ENCODE measurements at places on chromosomes 6 and 20.
A peak's percentile ranks its signal among the peaks of the same experiment; 100 is the strongest.

DNA sequence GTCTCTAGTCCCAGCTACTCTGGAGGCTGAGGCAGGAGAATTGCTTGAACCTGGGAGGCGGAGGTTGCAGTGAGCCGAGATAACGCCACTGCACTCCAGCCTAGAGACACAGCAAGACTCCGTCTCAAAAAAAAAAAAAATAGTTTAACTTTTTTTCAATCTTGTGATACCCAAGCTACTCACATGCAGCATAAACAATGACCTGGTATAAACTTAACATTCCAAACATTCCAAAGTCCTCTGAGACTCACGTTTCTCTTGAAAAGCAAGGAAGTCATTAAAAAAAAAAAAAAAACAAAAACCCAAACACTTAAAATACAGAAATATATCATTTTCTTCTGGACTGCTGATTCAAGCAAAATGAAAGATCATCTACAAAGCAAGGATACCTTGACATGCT lies 14.3 kb downstream of the CRNKL1 start:
- peaks cover 9% of the 10 kb centered on the region for H3K4me1 ChIP-seq
- peaks cover 95% of the 10 kb centered on the region for H3K36me3 ChIP-seq
- H3K4me3 ChIP-seq = no peak overlapping the region
- H3K27me3 ChIP-seq = no peaks in the 10 kb centered on the region

- no peaks in the 10 kb centered on the region for H3K27me3 ChIP-seq
- no peaks in the 10 kb centered on the region for H3K4me1 ChIP-seq
- H3K4me3 ChIP-seq = no peak overlapping the region
- no peak overlapping the region for H3K27ac ChIP-seq
Measured at GRCh38 chr6:47360388-47360787, 50.7 kb upstream of the TNFRSF21 start.

DNA sequence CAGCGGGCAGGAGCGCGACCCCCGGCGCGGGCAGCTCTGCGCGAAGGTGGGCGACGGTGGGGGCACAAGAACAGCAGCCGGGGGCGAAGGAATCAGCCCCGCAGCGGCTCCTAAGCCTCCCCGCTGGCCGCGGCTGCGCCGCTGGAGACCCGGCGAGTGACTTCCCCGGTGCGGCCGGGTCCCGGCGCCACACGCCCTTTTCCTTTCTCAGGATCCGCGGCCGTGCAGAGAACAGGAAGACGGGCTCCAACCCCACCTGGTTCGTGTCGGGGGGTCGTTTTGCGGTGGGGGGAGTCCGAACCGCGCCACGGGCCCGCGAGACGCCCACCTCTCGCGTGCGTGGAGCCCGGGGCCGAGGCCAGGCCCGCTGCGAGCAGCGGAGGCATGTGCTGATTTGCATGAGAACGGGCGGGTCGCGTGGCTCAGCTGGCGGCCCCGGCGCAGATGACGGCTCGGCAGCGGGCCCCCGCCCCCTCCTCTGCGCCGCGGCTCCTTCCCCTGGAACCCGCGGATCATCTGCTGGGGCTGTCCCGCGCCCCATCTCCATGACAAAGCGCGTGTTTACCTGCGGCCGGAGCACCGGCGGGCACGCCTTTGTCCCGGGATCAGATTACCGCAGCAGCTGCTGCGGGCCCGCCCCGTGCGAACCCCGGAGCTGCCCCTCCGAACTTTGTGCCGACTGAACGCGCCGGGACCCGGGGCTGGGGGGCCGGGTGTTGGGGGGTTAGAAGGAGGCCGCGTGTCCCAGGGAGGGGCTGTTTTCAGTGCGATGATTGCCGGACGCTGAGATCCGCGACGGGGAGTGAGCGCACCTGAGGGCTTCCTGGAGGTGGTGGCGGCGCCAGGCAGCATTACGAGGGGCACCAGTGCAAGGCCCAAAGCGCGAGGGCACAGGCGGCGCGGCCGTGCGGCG lies 4.9 kb upstream of the DLL1 start:
- peaks cover 51% of the 10 kb centered on the region for H3K4me1 ChIP-seq
- peaks cover 61% of the 10 kb centered on the region for H3K27me3 ChIP-seq
- H3K36me3 ChIP-seq = no peaks in the 10 kb centered on the region
- H3K4me3 ChIP-seq = peak overlapping the region; percentile 40

DNA sequence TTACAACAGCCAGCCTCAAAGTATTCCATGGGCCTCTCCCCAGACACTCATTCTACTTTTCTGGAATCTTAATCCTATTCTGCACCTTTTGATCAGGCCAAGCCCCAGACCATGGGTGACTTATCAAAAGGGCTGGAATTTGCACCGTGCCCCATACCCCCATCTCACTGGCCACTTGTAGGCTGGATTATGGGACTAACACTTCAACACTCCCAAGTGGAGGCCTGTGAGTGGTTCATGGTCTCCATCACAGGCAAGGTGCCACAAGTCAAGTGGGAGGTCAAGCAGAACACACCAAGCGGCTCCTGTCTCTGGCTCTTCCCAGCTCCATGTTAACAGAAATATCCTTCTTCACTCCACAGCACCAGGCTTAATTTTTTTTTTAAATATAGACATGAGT lies 212.3 kb upstream of the HEY2 start:
- H3K4me3 ChIP-seq = no peak overlapping the region
- H3K27ac ChIP-seq = no peak overlapping the region
- no peaks in the 10 kb centered on the region for H3K27me3 ChIP-seq
- no peaks in the 10 kb centered on the region for H3K4me1 ChIP-seq
- DNase-seq = no peak

GRCh38 chr6:85236636-85237035 lies 213.2 kb upstream of the NT5E start:
- no peak for DNase-seq
- no peak overlapping the region for H3K27ac ChIP-seq
- H3K4me3 ChIP-seq = no peak overlapping the region
- no peaks in the 10 kb centered on the region for H3K27me3 ChIP-seq
- H3K36me3 ChIP-seq = no peaks in the 10 kb centered on the region

DNA sequence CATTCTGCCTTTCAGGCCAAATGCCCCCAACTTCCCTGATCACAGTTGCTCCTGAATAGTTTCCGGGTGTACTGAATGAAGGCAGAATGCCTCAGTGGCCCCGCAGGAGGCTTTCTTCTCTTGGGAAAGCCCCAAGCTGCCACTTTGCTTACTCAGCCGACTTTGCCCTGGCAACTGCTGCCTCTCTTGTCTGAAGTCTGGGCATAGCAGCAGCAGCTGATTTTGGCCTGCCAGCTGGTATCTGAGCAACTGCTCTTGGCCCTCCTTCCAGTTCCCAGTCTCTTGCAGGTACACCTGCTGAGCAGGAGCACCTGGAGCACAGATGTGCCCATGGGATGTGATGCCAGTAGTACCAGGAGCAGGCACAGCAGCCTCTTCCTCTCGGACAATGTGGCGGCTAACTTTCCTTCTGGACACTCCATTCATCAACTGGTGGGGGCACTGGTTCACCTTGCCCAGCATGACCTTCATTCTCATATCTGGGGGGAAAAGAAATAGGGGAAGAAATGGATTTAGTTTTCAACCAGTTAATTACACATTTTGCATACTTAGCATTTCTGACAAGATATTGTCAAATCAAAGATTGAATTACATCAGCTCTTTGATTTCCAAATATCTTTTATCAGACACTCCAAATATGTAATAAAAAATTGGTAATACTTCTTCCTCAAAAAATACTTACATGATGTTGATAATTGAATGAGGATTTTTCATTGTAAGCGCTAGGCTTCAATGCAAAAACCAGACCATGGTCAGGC lies 468.2 kb downstream of the PKHD1 start:
- no peaks in the 10 kb centered on the region for H3K4me1 ChIP-seq
- no peak overlapping the region for H3K27ac ChIP-seq
- H3K4me3 ChIP-seq = no peak overlapping the region
- no peak for DNase-seq
- H3K27me3 ChIP-seq = no peaks in the 10 kb centered on the region

DNA sequence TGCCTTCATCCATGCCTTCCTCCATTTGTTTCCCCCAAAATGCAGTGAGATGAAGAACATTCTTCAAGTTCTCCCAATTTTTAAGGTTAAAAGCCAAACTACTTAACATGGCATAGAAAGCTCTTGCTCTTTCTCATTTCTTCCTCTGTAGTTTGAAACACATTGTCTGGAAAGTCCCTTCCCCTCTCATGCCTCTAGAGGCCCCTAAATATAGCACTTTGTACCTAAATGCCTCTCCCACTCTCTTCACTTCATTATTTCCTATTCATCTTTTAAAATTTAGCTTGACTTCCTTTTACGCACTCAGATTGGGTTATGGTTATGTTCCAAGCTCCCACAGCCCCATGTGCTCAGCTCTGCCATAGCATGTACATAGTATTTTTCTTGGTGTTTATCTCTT lies 389.3 kb downstream of the HDGFL1 start:
- no peaks in the 10 kb centered on the region for H3K4me1 ChIP-seq
- H3K27me3 ChIP-seq = no peaks in the 10 kb centered on the region
- no peak overlapping the region for H3K4me3 ChIP-seq
- H3K36me3 ChIP-seq = no peaks in the 10 kb centered on the region
- no peak overlapping the region for H3K27ac ChIP-seq

- no peaks in the 10 kb centered on the region for H3K27me3 ChIP-seq
- no peak overlapping the region for H3K27ac ChIP-seq
- no peaks in the 10 kb centered on the region for H3K36me3 ChIP-seq
Measured at GRCh38 chr20:59170406-59171349, 7.1 kb downstream of the ZNF831 start.

DNA sequence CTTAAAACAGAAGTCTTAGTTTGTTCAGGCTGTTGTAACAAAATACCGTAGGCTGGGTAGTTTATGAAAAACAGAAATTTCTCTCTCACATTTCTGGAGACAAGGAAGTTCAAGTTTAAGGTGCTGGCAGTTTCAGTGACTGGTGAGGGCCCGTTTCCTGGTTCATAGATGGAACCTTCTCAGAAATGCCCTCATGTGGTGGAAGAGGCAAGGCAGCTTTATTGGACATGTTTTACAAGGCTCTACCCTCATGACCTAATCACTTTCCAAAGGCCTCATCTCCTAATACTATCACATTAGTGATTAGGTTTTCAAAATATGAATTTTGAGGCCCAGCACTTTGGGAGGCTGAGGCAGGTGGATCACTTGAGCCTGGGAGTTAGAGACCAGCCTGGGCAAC lies 2.4 kb downstream of the HEBP2 start:
- no peak for DNase-seq
- H3K36me3 ChIP-seq = peaks cover 25% of the 10 kb centered on the region
- peaks cover 11% of the 10 kb centered on the region for H3K4me1 ChIP-seq

DNA sequence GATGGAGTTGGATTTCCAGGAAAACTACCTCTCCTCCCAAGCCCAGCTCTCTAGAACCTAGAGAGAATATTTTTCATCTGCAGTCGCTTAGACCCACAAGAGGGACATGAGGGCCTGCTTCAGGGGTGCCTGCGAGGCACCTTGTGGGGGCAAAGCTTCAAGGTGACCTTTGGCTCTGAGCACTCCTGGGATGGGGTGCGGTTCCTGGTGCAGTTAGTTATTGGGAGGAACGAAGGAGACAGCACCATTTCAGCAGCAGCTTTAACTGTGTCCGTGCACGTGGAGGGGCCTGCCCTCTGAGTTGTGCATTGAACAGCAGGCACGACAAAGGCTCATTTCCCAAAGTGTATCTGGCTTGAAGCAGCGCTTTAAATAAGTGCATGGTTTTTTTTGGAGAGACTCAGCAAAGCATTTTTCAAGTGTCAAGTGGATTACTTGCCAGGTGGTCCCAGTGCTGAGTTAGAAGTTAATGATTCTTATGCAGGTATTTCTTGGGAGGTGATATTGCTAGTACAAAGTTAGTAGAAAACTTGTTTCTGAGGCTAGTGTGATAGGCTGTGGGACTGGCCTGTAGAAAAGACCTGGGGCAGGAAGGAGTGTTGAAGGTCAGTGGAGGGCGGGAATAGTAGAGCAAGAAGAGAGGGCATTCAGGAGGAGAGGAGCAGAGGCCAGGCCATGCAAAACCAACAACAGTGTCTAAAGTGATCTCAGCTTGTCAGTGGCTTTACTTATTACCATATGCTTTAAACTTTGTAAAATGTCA lies 3.8 kb downstream of the IGF2R start:
- no peak overlapping the region for H3K27ac ChIP-seq
- H3K27me3 ChIP-seq = no peaks in the 10 kb centered on the region
- DNase-seq = no peak
- H3K4me3 ChIP-seq = no peak overlapping the region
- no peaks in the 10 kb centered on the region for H3K36me3 ChIP-seq
- H3K4me1 ChIP-seq = no peaks in the 10 kb centered on the region

DNA sequence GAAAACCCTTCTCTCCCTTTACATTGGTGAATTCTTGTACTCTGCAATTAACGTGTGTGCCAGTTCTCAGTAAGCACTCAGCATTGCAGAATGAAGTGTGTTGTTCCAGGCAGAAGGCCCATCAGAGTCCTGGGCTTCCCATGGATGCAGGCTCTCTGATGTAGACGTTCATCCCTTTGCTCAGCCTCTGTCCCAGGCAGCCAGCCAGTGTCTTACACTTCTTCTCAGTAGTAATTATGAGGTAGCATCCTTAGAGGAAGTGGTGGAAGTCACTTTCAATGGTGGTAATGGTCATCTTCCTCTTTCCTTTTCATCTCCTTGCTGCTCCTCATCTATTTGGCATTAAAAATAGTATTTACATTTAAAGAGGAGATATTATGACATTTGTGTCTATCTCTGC lies 66.7 kb upstream of the FYN start:
- no peaks in the 10 kb centered on the region for H3K36me3 ChIP-seq
- no peak overlapping the region for H3K4me3 ChIP-seq
- no peaks in the 10 kb centered on the region for H3K27me3 ChIP-seq
- H3K4me1 ChIP-seq = no peaks in the 10 kb centered on the region

- H3K4me3 ChIP-seq = no peak overlapping the region
- peak; percentile 72 for DNase-seq
- H3K27me3 ChIP-seq = peaks cover 20% of the 10 kb centered on the region
- H3K4me1 ChIP-seq = peaks cover 14% of the 10 kb centered on the region
- no peaks in the 10 kb centered on the region for H3K36me3 ChIP-seq
- peak overlapping the region; percentile 64 for H3K27ac ChIP-seq
Measured at GRCh38 chr20:32050851-32051556, 1.0 kb upstream of the HCK start.

Measured in sigmoid colon (tissue), 7 donors.